ENCODE measurements at places on chromosomes 13 and 19.

DNA sequence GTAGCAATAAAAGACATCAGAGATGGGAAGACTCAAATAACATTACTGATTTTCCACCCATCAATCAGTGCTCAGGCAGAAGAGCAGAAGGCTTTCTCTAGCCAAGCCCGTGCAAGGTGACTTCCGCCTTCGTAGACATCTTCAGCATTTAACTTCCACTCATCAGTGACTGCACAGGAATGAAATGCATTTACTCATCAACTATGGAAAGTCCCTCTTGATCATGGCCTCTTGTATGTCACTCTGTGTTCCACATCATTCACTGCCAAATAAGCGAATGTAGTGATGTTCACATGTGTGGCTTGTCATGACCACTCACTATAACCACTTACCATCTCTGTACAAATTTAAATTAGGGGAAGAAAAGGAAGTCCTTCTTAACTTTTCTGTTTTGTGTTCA is 49.4 kb downstream of the SACS start:
- no peak for DNase-seq

DNA sequence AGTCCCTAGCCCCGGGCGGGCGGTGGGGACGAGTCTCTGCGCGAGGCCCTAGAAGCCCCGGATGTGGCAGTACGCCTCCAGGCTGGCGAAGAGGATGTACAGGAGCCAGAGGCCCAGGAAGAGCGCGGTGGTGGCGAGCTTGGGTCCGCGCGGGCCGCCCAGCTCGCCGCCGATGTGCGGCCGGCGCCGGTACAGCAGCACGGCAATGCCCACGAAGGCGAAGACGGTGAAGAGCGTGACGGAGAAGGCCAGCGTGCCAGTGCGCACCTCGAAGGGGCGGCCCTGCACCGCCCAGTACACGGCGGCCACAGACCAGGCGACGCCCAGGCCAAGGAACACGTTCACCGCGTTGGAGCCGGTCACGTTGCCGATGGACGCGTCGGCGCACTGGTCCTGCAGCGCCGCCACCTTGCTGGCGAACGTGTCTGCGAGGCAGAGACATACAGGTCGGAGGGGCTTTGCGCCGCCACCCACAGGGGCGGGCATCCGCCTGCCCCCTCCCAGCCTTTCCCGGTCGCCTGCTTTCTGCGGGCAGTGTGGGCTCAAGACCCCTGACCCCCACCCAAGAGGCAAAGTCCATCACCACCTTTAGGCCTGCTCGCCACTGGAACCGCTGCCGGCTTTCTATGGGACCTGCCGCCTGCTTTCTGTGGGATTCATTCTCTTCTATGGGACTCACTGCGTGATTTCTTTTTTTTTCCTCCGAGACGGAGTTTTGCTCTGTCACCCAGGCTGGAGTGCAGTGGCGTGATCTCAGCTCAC is 10.9 kb upstream of the MEIS3 start:
- no peak for DNase-seq

- DNase-seq, result no peak
These were observed 69.7 kb downstream of the ERICH6B start for GRCh38 chr13:45545686-45546409.

- DNase-seq, result no peak
These were observed 4.3 kb downstream of the SLC25A30 start for GRCh38 chr13:45413826-45414307.

DNA sequence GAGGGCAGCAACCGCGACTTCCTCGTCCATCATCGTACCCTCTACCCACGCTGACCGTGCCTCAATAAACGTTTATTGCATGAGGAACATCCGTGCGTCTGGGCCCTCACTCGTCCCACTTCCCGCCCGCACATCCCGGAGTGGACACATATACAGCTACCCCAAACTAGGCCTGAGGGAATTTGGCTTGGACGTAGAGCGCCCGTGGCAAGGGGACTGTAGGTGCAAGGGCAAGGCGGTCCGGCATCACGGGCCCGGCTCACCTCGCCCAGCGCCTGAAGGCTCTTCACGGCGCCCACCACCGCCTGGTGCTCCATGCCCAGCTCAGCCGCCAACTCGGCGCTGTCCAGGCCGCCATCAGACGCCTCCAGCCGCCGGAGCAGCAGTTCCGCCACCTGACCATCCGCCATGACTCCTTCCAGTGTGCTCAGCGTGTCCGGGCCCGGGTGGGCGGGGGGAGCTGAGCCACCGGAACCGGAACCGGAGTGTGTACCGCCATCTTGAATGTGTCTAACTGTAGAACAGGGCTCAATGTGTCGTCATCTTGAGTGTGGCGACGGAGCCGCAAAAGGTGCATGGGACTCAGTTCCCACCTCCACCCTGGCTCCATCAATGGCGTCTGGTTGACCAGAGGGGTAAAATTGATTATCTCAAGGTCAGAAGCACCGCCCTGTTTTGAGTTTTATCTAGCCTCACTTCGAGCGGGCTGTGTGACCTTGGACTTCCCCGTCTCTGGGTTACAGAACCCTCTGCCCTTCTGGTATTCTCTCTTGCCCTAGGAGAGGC is at the start of gene FARSA:
Gene FARSA, minus strand, starts transcription at position 425 of the 786 bp plus-strand sequence. Its CDS starts 15 bp downstream, at position 410.
- DNase-seq, result peak; percentile 88

GRCh38 chr13:51605698-51606097 is 21.4 kb downstream of the WDFY2 start:
- no peak for DNase-seq

- no peak for DNase-seq
These were observed 5.6 kb upstream of the TEX29 start for GRCh38 chr13:111314852-111315251.

DNA sequence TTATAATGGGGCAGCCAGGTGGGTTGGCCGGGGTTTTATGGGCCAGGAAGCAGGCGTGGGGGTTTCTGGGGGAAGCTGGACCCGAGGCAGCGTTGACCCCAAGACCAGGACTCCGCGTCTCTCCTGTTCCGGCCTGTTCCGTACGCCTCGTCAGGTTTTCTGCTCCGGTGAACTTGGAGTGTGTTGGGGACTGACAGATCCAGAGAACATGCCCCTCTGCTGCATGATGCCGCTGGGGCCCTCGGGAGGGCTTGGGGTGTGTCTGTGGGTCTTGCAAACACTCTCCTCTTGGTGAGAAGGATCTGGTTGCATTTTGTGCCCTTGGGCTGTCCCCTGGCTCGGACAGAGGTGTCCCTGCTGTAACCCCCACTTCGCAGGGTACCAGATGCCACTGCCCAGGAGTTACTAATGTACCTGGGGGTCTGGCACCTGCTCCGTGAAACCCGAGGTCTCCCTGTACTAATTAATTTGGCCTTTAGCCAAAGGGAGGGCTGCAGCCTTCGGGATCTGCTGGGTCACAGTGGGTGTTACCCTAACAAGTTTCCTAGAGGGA is 15.6 kb downstream of the KDM4B start:
- DNase-seq, result no peak

DNA sequence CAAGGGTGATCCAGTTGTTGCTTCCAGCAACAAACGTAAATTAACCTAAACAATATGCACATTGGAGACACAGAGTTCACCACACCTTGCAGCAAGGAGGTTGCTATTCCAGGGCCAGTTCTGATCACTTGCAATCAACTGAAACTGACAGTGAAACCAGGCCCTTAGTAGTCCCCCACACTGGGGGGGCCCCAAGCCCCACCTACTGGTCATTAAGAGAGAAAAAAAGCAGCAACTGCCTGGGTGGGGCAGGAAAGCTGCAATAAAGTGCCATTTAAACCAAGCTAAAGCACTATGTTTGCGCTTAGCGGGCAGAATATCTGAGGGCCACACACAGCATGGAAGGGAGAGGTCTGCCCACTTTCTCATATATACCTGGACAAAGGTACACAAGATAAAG is 51.5 kb downstream of the ATP7B start:
- DNase-seq, result no peak

DNA sequence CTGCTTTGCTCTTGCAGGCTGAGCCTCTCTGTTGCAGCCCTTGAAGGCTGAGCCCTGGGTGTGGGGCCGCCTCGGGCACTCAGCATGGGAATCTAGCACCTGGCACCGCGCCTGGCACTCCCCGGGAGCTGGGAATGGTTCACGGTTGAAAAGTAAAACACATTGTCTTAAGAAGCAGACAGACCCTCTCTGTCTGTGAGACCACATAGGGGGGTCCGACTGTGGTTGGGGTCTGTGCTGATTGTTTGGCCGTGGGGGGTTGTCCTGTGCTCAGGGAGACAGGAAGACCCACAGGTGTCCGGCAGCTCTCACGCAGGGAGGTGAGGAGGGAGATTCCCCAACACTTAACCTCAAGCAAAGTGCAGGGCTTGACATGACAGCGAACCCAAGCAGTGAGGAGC is 64.8 kb downstream of the SOX1 start:
- DNase-seq, result no peak

- DNase-seq, result no peak
These were observed 119.3 kb downstream of the IRS2 start for GRCh38 chr13:109667056-109667455.

- DNase-seq, result peak; percentile 25
These were observed at the start of gene DZIP1 for GRCh38 chr13:95644601-95645052. Gene DZIP1 (minus strand): TSS chr13:95644706. CDS start chr13:95642029, 2,677 bp downstream.

DNA sequence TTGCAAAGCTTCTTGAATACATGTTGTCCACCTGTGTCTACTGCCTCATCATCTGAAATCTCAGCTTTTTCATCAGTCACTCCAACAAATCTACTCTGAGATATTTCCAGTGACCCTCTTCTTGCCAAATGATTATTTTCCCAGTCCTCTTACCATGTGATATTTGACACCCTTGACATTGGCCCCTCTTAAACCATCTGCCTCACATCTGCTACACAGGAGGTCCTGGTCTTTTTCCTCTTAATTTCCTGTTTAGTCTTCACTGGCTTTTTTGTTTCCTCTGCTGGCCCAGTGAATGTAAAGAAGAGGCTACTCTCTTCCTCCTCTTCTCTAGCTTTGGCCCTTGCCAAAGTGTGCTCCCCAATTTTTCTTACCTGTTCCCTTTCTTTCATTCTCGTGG is 218.7 kb downstream of the DNAJC15 start:
- DNase-seq, result no peak

DNA sequence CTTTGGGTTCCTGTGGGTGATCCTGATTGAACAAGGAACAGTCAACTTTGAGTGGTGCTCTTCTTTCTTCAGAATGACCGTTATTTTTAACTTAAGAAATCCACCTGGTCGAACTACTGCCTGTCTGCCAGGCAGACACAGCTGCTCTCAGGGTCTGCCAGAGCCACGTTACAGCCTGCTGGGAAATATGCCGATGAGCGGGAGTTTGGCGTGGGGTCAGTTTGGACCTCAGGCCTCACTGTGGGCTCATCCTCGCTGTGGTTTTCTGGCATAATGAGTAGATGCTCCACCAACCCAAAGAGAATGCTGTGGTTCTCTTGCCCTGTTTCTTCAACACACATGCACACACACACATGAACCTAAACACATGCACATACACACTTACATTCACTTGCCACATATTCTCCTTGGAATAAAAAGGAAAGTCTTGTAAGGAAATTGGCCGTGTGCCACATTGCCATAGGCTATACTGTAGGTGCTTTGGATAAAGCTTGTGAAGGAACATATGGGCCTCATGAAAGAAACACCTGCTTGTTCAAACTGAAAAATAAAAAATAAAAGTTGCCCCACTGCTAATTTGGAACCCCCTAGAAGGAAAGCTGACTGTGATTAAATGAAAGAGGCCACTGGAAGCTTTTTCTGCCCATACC is 598.7 kb upstream of the KLF12 start:
- DNase-seq, result no peak

GRCh38 chr13:80050252-80050651 is 290.7 kb downstream of the SPRY2 start:
- no peak for DNase-seq

DNA sequence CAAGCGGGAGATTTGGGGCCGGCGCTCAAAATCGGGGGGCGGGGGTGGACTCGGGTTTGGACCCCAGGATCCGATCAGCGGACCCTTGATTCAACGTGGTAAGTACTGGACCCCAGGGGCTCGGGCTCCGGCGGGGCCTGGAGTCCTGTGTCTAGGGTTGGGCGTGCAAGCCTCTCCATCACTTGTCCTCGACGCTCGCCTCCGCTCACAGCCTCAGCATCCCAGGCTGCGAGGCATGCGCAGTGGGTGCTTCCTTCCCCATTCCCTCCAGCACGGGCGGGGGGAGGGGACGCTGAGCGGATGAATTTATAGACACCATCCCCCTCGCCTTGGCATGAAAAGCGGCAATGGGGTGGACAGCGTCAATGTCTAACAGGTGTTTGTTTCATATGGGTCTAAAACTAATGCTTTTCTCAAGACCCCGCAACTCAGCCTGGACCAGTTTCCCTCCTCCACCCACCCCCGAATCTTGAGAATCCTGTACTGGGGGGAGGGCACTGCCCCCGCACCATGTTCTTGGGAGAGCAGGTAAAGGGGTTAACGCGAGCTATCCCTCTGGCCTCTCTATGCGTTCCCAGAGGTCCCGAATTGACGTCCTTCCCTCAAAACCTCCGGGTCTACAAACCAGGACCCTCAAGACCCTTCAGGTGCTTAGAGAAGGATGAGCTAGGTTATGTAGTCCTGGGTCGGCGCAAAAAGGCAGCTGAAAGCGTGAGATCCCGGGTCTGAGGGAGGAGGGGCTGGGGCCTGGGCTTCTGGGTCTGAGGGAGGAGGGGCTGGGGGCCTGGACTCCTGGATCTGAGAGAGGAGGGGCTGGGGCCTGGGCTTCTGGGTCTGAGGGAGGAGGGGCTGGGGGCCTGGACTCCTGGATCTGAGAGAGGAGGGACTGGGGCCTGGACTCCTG is 579 bp downstream of the CPT1C start:
- no peak for DNase-seq

DNA sequence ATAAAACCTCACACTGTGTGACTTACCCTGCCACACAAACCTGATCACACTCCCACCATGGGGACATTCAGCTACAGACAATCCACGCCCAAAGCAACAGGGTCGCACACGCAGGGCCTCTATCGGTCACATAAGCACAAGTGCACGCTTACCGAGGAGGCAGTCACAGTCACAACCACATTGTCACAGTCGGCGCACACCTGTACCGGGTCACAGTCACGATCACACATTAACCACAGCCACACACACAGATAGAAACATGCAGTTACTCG is 579 bp downstream of the ZNF566 start:
- no peak for DNase-seq

GRCh38 chr19:5621945-5622464 is 571 bp downstream of the SAFB2 start:
- DNase-seq, result peak; percentile 15

GRCh38 chr13:44165221-44165888 is 208.3 kb upstream of the SERP2 start:
- DNase-seq, result no peak

DNA sequence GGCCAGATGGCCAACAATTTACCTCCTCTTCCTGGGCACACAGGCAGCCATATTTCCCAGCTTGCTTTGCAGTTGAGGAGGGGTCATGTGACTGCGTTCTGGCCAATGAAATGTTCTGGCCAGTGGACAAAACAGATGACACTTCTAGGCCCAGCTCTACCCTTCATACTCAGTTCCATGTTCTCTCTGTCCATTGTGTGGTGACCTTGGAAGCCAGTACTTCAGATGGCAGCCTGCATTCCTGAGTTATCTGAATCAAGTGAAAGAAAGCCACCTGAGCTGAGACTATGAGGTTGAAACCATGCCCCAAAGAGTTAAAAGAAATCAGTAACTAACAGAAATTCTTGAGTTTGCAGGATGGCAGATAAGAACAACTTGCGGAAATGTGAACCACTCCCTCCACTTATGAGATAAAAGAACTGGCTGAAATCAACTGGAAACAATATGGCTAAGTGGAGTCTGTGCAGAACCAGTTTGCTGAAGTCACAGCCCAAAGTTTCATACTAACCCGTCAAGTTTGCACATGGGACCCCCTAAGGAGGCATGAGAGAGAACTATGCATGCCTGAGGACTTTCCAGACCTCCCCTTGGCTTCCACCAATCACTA is 8.1 kb downstream of the FAM187B start:
- no peak for DNase-seq

GRCh38 chr19:34408411-34408810 is 4.2 kb downstream of the PDCD2L start:
- no peak for DNase-seq

GRCh38 chr13:112808377-112809140 is 118.7 kb downstream of the ATP11A start:
- DNase-seq, result no peak
